ENCODE measurements at places on chromosomes 16 and 17.
A peak's percentile ranks its signal among the peaks of the same experiment; 100 is the strongest.

GRCh38 chr16:974611-975261 is 4.0 kb upstream of the LMF1 start:
- no peak for DNase-seq

DNA sequence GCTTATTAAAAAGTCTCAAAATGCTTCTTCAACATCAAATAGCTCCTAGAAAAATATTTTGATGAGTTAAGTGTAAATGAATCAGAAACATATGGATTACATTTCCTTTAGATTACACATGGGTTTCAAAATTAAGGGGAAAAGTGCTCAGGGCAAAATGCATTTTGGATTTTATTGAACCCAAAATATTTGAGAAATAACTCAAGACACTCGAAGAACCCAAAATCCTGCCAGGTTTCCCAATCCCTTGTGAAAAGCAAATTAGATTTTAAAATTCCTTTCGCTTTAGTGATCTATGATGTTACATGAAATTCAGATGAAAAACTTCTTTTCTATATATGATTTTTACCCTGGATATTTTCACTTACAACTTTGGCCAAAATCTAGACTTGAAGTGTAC is 847.4 kb upstream of the SOX9 start:
- DNase-seq, result no peak

- DNase-seq, result peak; percentile 80
These were observed at the start of gene SLC7A6 for GRCh38 chr16:68264128-68265077. Gene SLC7A6 (plus strand): TSS chr16:68264526. CDS start chr16:68274727, 10,201 bp downstream.

DNA sequence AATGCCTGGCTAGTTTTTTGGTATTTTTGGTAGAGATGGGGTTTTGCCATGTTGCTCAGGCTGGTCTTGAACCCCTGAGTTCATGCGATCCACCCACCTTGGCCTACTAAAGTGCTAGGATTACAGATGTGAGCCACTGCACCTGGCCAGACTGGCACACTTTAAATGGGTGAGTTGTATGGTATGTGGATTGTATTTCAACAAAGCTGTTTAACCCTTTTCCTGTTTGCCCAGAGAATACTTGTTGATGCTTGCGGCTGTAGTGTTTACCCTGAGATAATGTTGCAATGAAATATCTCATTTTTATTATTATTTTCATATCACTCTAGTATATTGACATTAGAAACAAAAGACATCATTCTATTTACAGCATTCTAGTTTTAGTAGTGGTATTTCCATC is 17.1 kb upstream of the TMEM94 start:
- DNase-seq, result no peak

DNA sequence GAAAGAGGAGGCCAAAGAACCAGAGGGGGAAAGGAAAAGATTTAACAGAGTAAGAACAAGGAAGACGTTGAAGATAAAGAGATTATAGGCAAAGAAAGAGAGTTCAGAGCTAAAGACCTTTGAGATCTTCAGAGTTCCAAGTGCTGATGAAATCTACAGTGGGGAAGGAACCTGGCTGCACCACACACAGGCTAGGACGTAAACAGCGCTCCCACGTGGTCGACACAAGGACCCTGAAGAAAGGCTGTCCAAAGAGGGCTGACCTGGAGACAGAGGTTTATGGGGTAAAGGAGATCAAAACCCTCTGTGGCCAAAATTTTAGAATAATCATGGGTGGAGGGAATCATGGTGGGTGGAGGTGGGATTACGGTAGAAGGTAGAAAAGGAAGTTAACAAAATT is 121.6 kb downstream of the PMP22 start:
- no peak for DNase-seq

DNA sequence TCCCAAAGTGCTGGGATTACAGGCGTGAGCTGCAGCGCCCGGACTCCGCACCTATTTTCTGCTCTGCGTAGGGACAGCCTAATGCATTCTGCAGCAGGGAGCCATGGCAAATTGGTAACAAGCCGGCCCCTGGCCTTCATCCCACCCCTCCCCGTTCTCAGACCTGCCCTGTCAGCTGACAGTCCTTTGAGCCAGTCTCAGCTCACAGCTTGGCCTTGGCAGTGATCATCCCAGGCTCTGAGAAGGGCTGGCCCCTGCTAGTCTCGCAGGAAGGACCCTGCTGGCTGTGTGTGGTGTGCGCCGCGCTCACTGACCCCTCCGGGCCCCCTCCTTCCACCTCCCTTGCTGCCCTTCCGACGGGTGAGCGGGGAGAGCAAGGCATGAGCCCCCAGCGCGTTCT is 10.3 kb upstream of the NPTX1 start:
- DNase-seq, result no peak

- DNase-seq, result no peak
These were observed 39.4 kb downstream of the AP1G1 start for GRCh38 chr16:71769222-71769621.

GRCh38 chr17:31467502-31468256 is 76.2 kb downstream of the RAB11FIP4 start:
- no peak for DNase-seq

DNA sequence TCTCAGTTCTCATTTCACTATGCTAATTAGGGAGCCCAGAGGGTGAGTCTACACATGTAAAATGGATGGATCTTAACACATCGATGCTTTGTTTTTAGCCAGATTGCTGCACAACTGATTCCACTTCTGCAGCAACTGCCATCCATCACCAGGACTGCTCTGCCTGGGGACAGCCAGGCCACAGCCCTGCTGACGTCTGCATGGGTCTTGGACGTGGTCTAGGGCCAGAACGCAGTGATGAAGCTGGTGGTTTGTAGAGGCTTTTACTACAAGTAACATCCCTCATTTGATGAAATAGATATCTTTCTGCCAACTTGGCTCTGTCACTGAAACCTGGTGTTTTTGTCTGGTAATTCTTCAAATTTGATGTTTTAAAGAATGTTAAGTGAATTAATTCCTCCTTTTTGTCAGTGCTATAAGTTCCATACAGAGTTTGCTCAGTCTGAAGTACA is 50.6 kb downstream of the MARCHF10 start:
- DNase-seq, result no peak

DNA sequence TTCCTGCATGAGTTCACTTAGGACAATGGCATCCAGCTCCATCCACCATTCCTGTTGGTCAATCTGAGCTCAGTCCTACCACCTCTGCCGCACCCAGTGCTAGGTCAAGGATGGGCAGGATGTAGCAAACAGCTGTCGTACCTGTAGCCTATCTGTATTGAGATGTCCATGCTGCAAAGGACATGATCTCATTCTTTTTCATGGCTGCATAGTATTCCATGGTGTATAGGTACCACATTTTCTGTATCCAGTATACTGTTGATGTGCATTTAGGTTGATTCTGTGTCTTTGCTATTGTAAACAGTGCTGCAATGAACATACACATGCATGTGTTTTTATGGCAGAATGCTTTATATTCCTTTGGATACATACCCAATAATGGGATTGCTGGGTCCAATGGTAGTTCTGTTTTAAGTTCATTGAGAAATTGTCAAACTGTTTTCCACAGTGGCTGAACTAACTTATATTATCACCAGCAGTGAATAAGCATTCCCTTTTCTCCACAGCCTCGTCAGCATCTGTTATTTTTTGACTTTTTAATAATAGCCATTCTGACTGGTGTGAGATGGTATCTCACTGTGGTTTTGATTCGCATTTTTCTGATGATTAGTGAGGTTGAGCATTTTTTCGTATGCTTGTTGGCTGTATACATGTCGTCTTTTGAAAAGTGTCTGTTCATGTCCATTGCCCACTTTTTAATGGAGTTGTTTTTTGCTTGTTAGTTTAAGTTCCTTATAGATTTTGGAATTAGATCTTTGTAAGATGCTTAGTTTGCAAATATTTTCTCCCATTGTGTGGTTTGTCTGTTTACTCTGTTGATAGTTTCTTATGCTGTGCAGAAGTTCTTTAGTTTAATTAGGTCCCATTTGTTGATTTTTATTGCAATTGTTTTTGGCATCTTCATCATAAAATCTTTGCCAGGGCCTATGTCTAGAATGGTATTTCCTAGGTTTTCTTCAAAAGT is 7.2 kb upstream of the MRTFB start:
- DNase-seq, result no peak
